CD8-positive, alpha-beta memory T cell (primary cell): ENCODE measurements at places on chromosomes 2 and 18. TPM values are rescaled to one million over a fixed set of nuclear protein-coding genes. Genes with fewer than 3 reads are reported as not detected.

DNA sequence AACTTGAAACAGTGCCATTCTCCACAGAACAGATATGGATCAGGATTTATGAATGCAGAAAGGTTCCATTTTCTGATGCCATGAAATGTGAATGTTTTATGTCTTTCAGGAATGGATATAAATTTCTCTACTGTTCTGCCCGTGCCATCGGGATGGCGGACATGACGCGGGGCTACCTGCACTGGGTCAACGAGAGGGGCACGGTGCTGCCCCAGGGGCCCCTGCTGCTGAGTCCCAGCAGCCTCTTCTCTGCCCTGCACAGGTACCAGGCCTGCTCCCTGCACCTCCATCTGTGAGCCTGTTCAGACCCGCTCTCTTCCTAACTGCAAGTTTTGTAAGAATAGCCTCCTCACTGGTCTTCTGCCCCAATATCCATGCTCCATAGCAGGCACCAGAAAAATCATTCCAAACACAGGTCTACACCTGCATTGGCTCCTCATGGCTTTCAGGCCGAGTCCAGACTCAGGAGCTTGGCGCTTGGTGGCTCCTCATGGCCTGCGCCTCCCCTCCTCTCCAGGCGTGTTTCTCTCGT is 68.6 kb downstream of the LPIN1 start:
- H3K4me3 ChIP-seq = no peak overlapping the region
- H3K4me1 ChIP-seq = no peaks in the 10 kb centered on the region
- no peak for DNase-seq
- no peak overlapping the region for H3K27ac ChIP-seq
- peaks cover 45% of the 10 kb centered on the region for H3K36me3 ChIP-seq

STEAP3 gene
- polyA plus RNA-seq = 0.41 TPM

DNA sequence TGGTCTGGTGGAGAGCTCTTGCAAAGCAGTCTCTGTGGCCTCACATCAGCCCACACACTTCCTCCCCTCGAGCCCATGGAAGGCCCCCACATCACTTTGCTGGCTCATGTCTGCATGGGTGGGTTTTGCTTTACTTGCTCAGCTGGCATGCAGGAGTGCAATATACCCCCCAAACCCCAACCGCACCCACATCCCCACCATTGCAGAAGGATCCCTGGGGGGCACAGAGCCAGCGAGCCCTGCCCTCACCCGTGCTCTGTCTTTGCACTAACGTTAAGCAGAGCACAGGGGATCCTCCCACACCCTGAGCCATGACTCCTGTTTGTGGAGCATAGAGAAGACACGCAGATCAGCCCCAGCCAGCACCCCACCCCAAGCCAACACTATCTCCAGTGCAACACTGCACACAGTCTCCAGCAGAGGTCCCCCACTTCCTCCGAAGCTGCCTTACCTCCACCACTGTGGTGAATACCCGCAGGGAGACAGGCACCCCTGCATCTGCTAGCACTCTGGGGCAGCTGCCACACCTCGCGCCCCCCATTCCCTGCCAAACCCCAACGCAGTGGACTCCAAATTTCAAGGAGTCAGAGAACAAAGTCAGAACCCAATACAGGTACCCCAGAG is 177.8 kb upstream of the RGPD4 start:
- no peaks in the 10 kb centered on the region for H3K36me3 ChIP-seq
- no peak overlapping the region for H3K27ac ChIP-seq
- no peak overlapping the region for H3K4me3 ChIP-seq
- no peak for DNase-seq

- no peak for DNase-seq
- no peaks in the 10 kb centered on the region for H3K27me3 ChIP-seq
- H3K4me3 ChIP-seq = no peak overlapping the region
- no peaks in the 10 kb centered on the region for H3K36me3 ChIP-seq
- H3K4me1 ChIP-seq = no peaks in the 10 kb centered on the region
Measured at GRCh38 chr18:3397786-3398185, 52.2 kb upstream of the TGIF1 start.
